ENCODE measurements at places on chromosomes 7 and 10.

DNA sequence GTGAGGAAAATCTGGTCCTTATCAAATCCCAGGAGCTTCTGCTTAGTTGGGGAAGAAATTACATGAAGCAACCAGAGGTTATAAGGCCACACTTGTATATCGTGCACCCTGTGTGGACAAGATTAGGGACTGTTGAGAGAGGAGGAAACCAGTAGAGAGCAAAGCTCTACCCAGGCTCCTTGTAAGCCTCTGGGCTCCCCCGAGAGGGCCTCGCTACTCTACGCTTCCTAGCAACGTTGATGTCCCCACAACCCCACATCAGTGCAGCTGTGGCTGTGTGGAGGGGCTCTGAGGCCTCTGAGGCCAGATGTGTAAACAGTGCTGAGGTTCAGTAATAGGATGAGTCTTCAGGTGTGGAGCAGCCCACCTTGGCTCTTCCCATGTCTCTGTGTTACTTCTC, 16.0 kb downstream of the HIF1AN start:
- DNase-seq: no peak

- DNase-seq: no peak
Measured at GRCh38 chr7:121061677-121062582, 73.4 kb downstream of the CPED1 start.

DNA sequence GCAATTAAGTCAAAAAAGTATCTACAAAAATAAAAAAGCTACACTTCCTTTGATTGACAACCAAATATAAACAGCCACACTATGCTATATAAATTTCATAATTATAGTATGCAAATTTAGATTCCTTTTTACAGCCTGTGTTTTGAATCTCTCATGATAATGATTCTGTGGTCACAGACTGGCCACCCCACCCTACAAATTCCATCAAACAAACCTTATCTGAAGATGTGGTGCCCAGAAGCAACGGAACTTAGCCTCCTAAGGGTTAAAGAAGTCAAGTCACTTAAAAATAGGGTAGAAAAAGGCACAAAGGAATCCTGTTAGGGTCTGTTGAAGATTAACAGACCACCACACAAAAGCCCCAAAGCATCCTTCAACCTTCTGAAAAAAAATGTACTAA, 351.8 kb downstream of the INHBA start:
- DNase-seq: no peak

- DNase-seq: no peak
Measured at GRCh38 chr7:106485031-106485551, 175.9 kb downstream of the CCDC71L start.

GRCh38 chr10:71981015-71981875, 17.1 kb downstream of the CHST3 start:
- no peak for DNase-seq

- DNase-seq: no peak
Measured at GRCh38 chr7:28068811-28069216, 111.8 kb downstream of the JAZF1 start.

- peak; percentile 1 for DNase-seq
Measured at GRCh38 chr10:67666416-67667034, 29.5 kb downstream of the CTNNA3 start.

- DNase-seq: no peak
Measured at GRCh38 chr10:131852176-131852822, 48.5 kb upstream of the PPP2R2D start.

DNA sequence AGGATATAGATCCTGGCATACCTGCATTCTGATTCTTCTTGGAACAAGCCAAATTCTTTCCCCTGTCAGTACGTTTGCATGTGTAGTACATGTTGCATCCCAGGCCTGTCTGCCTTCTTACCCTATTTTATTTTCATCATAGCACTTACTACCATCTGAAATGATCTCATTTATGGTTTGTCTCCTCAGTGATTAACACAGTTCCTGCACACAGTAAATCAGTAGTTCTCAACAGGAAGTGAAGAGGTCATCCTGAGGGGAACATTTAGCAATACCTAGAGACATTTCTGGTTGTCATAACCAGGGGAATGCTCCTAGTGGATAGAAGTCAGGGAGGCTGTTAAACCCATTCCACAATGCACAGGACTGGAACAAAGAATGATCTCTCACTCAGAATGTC, 38.2 kb upstream of the SLC26A4 start:
- DNase-seq: no peak

- no peak for DNase-seq
Measured at GRCh38 chr7:46678421-46678820, 757.3 kb upstream of the IGFBP3 start.

GRCh38 chr7:80488406-80488805, 23.5 kb downstream of the GNAT3 start:
- no peak for DNase-seq

- no peak for DNase-seq
Measured at GRCh38 chr7:138608275-138608674, 92.9 kb downstream of the SVOPL start.

DNA sequence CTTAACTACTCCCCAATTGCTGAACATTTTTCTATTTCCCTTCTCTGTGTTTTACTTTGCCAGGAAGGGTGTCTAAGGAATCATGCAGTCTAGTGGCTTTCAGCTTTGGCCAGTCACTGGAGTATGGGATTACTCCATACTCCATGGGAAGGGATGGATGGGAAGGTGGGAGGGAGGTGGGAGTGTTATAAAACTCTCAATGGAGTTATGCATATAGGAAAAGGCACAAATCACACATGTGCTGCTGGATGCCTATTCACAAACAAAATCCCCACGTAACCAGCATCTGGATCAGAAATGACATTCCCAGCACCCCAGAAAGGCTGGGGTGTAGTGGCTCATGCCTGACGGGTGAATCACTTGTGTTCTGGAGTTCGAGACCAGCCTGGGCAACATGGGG, 125.3 kb downstream of the ATXN7L1 start:
- no peak for DNase-seq

GRCh38 chr7:56083150-56083785, 9.5 kb downstream of the PHKG1 start:
- DNase-seq: no peak

GRCh38 chr10:60032723-60033122, 126.4 kb upstream of the CCDC6 start:
- DNase-seq: peak; percentile 28

DNA sequence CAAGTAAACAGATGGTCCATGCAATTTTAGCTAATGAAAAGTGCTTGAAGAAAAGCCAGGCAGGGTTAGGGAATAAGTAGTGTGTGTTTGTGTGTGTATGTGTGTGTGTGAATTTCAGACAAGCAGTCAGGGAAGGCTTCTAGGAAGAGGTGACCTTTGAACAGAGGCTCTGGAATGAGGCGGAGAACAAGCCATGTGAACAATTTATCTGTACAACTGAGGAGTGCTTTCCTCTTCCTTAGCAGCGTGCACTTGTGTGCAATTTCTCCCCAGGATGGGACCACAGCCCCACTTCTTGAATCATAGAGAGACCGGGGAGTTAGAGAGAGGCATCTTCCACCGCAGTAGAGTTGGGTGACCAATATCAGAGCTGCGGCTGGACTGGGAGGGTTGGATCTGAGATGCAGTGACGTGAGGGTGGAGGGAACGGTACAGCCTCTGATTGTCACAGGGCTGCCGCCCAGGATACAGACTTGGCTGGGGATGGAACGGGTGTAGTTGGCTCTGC, 69.2 kb upstream of the FAM171A1 start:
- DNase-seq: no peak

DNA sequence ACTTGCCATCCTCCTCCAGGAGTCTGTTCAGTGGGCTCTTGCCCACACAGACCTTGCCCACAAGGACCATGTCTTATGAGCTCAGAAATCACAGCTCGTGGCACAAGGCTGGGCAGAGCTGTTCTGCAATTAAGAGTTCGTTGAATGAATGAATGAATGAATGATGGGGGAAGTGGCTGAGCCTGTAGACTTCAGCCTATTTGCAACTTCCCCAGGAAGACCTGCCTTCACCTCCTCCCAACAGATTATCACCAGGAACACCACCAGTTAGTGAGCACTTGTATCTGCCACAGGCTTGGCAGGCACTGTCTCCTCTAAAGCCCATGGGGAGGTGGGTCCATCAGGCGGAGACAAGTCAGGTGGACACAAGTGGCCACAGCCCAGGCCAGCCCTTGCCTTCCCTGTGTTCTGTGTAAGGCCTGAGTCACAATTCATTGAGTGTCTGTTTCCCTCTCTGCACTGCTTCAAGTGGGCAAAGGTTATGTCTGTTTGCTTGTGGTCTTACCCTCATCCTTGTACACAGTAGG, 1.8 kb upstream of the FGF8 start:
- no peak for DNase-seq

GRCh38 chr7:12729112-12729511, 41.7 kb downstream of the ARL4A start:
- peak; percentile 65 for DNase-seq

- no peak for DNase-seq
Measured at GRCh38 chr7:85705076-85705475, 518.2 kb upstream of the SEMA3D start.

DNA sequence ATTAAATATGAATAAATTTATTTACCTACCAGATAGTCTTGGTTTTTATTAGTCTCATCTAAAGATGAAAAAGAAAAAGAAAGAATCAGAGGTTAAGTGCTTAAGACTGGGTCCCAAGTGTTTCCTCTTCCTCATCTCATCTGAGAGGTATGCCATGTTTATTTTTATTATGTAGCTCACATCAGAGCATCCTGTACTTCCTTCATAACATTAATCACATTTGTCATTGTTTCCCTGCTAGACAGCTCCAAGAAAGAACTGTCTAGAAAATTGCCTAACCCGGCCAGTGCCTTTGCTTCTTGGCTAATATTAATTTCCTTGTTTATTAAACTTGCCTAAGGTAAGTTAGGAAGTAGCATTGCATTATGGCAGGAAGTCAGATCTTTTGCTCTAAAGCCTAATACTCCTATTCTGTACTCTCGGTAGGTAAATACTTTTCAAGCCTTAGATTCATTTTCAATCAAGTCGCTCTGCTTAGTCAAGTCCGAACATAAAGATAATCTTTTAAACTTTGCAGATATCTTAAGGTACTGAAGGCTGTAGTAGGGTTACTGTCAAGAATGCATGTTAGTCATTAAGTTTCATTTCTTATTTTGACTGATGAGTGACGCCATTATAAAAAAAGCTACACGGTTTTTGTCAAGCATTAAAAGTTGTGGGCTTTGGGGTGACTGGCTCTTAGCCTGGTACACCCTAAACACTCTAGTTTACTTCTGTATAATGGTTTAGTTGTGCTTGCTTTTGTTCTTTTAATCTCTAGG, 47.4 kb downstream of the ZMYND11 start:
- no peak for DNase-seq

DNA sequence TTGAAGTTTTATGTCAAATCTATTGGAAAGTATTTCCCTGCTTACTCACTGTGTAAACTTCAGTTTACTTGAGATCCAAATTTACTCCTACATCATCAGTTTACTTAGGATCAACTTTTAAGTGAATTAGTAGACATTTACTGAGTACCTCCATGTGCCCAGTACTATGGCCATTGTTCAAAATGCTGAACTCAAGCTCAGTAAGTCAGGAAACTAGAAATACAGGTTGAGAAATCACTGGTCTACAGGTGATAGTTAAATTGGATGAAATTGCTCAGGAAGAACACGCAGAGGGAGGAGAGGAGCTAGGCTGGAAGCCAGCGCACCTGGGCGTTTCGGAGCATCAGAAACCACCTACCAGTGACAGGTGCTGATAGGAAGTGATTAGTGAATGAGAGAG, 25.5 kb upstream of the EBLN1 start:
- DNase-seq: no peak

- DNase-seq: no peak
Measured at GRCh38 chr10:52533986-52534385, 219.9 kb downstream of the DKK1 start.

GRCh38 chr7:4020086-4020485, 662.0 kb upstream of the FOXK1 start:
- DNase-seq: no peak

GRCh38 chr10:44713307-44713706, 197.8 kb upstream of the TMEM72 start:
- DNase-seq: no peak

DNA sequence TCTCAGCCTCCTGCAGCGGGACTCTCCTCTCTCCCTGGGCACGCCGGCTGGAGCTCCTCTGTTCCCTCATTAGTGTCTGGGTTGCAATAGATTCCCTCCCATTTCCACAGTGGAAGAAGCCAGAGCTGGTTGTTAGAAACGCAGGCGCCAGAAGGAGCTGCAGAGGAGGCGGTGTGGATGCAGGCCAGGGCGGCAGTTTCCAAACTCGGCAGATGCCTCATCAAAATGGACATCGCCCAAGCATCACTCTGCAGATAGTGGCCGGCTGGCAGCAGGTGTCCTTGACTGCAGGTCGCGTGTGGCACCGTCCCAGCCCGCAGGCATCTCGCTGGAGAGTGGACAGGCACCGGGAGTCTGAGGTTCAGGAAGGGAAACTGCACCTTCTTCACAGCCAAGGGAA, 201.8 kb downstream of the TCERG1L start:
- DNase-seq: no peak

GRCh38 chr10:17785276-17785930, 23.7 kb upstream of the MRC1 start:
- DNase-seq: no peak

GRCh38 chr10:13815756-13816155, 229.0 kb downstream of the PRPF18 start:
- DNase-seq: no peak

DNA sequence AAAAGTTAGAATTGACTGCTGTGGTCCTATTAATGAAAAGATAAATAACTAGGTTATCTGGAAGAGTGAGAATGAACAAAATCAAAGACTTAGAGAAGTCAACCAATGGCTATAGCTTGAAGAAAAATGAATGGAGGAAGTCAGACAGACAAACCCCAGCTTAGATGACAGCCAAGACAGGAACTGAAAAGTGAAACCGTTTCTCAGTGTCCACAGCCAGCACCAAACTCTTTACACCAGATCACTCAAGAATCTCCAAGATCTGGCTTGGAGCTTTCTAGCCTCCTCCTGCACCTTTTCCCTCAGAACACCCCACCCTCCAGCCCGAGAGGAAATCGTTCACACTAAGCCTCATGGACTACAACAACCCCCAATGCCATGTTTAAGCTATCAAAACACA, 167.0 kb downstream of the SFMBT2 start:
- no peak for DNase-seq

DNA sequence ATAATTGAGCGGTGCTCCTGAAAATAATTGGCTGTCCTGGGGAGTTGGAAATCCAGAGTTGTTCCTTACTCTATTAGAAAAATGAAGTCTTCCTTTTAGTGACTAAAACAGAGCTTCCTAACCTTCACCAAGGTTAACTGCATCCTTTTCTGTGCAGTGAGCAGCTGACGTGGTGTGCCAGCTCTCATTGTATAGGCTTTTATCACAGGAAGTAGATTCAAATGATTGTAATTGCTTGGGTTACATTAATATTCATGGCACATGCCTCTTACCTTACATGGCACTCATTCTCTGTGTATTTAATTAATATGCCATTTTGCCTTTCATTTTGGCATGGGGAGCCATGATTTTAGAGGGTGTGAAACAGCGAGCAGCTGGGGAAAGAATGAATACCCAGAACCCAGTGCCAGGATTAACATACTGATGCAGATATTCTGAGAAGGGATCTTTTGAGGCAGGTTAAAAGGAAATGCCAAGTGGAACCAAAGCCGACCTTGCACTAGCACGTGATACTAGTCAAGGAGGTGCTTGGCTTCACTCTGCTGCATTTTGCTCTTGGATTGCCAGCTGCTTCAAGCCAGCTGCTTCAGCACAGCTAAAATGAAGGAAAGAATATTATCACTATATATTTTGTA, 115.3 kb downstream of the ST7 start:
- DNase-seq: no peak
